ENCODE measurements at places on chromosomes 7 and 10.
A peak's percentile ranks its signal among the peaks of the same experiment; 100 is the strongest.

GRCh38 chr10:133227256-133227655 is 2.8 kb upstream of the UTF1 start:
- DNase-seq: no peak

DNA sequence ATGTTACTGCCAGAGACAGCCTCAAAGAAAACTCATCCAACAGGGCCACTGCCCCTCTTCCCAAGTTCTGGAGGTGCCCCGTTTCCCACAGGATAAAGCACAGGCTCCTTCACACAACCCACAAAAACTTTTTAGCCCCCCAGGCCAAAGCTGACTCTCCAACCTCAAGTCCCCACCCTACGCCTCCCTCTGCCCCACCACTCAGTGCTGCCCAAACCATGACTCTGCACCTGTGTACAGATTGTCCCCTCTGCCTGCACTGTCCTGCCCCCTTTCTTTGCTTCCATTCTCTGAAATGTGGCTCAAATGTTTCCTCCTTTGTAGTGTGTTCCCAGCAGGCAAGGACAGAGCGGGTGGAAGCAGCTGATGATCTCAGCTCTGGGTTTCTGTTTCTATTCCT is 284.0 kb downstream of the GRID1 start:
- DNase-seq: no peak

- peak; percentile 37 for DNase-seq
Observed at GRCh38 chr7:97006055-97006815, 882 bp downstream of the DLX6 start.

DNA sequence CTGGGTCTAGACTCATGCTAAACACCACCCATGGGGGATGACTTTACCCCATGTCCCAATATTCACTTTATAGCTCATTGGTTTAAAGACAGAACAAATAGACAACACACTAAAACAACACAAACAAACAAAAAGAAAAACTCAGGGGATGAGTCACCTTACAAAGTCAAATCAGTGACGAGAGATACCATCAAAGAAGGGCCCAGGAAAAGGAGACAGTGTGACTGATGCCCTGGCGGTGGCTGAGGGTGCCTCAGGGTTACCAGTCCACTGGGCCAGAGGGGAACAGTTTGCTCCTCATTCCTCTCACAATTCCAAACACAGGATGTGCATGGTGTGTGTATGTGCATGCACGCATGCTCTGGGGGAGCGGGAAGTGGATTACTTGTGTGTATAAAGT is 171.3 kb upstream of the PRKCQ start:
- no peak for DNase-seq

DNA sequence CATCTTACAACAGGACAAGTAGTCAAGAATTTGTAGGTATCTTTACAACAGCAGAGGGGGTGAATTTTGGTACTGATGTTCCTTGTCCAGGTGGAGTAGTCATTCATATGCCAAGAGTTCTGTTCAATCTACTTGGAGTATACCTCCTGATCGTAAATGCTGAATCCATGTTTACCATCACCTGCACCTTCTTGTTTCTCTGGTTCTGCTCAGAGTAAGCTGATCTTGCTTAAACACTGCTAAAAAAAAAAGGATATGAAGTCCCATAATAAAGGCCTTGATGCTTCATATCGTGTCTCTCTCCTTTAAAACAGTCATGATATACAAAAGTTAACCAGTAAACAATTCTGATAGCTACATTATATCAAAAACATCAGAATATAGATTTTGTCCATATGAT is 45.3 kb upstream of the FOXP2 start:
- DNase-seq: no peak

DNA sequence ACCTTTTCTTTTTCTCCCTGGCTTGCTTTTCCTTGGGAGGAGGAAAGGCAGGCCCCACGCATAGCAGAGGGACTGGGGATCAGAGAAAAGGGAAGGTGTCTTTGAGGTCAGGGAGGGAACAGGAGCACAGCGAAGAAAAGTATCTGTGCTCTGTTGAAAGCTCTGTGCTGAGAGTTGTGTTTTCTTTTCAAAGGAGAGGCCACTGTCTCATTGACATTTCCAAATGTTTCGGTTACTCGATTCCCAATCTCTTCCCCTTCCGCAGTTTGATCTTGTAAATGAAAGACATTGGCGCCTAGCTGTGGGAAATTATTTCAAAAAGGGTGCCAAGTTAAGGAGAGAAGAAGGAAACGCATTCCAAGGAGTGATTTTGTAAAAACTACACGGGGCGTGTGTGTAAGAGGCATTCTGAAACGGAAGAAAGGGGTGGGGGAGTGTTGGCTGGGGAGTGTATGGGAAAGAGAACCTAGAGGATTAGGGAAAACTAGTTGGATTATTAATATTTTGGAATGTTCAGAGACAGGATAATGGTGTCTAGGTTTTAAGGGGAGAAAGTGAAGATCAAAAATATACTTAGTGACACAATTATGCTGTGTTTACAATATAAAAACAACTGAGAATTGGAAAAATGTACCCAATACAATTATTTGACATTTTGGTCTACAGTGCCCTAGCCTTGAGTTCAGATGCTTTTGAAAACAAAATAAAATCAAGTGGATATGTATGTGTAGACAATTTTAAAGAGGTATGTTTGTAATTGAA is 708 bp downstream of the KLHDC10 start:
- DNase-seq: no peak

GRCh38 chr10:127979566-127979965 is 72.7 kb downstream of the PTPRE start:
- DNase-seq: no peak

DNA sequence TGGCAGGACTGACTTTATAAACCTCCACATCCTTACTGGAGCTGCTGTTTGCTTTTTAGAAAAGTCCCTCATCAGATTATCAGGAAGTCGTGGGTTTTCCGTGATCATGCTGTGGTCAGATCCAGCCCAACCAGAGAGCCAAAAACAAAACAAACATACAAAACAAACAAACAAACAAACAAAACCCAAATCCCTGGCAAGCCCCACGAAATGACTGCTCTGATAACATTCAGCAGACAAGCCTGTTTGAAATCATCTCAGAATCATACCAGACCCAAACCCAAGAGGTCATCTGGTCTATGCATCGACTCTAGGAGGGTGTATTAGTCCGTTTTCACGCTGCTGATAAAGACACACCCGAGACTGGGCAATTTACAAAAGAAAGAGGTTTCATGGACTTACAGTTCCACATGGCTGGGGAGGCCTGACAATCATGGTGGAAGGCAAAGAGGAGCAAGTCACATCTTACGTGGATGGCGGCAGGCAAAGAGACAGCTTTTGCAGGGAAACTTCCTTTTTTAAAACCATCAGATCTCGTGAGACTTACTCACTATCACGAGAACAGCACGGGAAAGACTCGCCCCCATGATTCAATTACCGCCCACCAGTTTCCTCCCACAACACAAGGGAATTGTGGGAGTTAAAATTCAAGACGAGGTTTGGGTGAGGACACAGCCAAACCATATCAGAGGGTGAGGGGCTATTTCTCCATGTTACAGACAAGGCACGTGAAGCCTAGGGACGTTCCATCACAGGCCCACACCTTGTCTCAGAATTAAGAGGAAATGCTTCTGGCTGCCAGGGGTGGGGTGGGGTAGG is 85.7 kb downstream of the PARP12 start:
- DNase-seq: no peak

- DNase-seq: no peak
Observed at GRCh38 chr10:124374535-124375352, 44.0 kb downstream of the OAT start.

DNA sequence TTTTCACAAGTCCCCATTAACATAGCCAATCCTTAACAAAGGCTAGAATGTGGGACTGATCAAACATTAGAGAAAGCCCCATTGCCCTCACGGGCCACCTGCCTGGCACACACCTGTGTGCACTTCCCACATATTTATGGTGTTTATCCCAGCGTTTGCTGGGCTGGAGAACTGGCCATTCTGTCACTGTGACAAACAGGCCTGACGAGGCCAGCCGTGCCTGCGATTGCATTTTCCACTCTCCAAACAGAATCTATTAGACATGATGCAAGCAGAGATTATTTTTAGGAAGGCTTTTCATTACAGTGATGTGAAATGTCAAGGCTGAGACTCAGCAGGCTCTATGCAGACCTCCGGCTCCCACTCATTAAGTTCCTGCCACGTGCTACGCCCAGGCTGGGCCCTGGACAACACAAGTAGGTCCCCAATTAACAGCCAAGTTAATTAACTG is 20.4 kb downstream of the PTPRN2 start:
- no peak for DNase-seq

DNA sequence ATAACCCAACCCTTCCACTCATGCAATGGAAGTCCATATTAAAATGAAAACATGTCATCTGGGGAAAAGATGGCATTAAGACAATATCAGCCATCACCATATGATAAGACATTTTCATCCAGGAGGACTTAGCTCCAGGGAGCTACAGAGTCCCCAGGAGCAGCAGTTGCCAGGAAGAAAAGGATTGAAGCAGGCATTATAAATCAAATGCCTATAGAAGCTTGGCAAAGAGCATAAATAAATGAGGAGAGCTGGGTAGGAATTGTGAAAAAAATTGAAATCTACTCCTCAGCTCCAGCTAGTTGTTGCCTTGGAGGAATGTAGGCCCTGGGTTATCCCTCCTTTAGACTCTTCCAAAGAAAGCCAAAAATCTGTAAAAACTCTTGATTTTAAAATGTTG is 42.5 kb downstream of the FAM13C start:
- no peak for DNase-seq

GRCh38 chr10:30743586-30743985 is 114.0 kb upstream of the LYZL2 start:
- no peak for DNase-seq

GRCh38 chr7:40887099-40887498 is 752.3 kb downstream of the SUGCT start:
- DNase-seq: no peak

DNA sequence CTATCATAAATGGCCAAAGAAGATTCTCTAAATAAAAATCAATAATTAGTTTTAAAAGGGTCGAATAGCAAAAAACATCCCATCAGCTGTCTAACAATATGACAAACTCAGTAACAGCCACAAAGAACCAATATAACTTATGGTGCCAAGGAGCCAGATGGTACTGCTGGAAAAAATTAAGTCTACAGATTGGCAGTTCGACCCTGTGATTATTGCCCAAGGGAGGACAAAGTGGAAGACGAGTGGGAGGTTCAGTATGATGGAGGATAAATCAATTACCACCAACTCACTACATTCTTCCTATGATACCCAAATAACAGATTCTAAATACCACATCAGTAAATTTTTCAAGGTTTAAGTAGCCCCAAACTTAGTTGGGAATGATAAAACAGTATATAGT is 49.0 kb downstream of the SKAP2 start:
- no peak for DNase-seq

DNA sequence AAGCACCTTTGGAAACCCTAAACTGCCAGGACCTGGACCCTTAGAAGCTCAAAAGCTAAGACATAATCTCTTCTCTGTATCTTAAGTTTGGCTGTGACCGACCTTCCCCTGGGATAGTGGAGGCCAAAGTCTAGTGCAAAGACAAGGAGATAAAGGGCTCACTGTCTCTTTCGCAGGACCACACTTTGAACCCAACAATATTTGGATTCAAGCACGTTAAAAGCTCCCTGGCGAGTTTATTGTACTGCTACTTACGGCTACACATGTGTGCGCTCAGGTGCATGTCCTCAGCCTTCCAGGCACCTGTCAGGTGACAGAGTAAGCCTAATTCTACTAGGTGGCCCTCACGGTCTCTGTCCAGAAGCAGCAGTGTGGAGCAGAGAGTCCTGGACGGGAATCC is 55.9 kb downstream of the PNLIPRP2 start:
- DNase-seq: no peak

DNA sequence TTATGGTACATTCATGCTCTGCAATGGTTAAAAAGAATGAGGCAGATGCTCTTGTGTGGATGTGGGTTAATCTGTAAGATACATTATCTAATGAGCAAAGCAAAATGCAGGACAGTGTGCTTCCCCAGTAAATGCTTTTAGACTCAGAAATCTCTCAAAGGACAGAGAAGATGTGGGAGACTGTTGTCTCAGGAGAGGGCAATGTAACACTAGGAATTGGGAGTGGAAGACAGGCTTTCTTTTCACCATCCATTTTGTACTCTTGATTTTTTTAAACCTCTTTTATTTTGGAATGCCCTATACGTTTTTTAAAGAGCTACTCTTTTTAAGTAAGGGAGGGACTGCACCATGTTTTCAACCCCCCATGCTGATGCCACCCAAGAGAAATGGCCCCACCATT is 77.5 kb upstream of the ADAM12 start:
- DNase-seq: no peak

DNA sequence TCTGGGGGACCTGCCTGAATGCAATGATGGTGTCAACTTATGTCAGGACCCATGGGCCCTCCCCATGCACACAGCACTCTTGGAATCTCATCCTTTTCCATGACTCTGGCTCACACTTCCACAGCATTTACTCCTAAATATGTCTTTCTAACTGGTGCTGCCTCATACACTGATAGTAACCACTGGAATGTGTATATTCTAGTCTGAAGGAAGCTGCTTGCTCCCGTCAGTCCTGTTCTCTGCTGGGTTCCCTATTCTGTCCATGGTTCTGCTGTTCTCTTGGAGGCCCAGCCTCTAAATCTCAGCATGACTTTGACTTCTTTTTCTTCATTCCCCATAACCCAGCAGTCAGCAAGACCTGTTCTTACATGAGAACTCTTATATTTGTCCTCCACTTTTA is 1055.1 kb downstream of the KCNMA1 start:
- DNase-seq: no peak

- DNase-seq: no peak
Observed at GRCh38 chr7:116614499-116615262, 57.3 kb upstream of the MET start.

DNA sequence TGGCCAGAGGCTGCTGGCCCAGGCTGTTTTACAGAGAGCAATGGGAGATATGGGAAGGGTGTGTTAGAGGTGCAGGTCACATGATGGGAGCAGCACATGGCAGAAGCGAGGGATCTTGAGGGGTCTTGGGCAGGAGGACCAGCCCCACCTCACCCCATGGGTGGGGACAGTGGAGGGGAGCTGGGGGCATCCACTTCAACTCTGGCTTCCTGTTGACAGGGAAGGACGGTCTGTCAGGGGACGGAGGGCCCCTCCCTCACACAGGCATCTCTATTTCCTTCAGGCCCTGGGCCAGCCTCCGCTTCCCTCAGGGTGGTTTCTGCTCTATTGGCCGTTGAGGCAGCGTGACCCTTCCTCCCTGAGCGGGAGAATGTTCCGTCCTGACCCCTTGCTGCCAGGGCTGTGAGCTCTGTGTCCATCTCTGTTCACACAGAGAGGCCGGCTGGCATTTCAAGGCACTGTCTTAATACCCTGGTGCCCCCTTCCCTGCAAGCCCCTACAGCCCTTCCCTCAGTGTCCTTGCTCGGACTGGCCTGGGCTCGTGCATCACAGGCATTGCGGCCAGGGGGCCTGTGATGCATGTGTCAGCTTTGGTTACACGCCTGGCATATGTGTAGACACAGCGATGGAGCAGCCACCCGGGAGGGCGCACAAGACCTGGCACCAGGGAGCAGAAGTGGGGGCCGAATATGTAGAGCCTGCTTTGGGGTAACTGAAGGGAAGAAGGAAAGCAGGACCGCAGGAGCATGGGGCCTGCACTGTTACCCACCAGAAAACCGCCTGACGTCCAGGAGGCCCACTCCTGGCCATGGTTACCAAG is 31.8 kb downstream of the RAMP3 start:
- no peak for DNase-seq

GRCh38 chr10:70510904-70511303 is 32.3 kb downstream of the PALD1 start:
- DNase-seq: no peak

- DNase-seq: no peak
Observed at GRCh38 chr10:128833671-128834070, 633.4 kb upstream of the MGMT start.

GRCh38 chr7:144519925-144520324 is 116.4 kb upstream of the NOBOX start:
- no peak for DNase-seq

Measured in left lung (tissue), 14 donors.